Activated T-helper 2 cell treated with anti-CD3 and anti-CD28 coated beads, Interferon-gamma antibody, Interleukin-2, Interleukin-4, amounts not matched to agents 10 μg/mL and 5 μg/mL and 100 μg/mL, durations not matched to agents 14 hours and 24 hours and 36 hours (primary cell): ENCODE measurements at places on chromosomes 4 and X. TPM values are rescaled to one million over a fixed set of nuclear protein-coding genes. Genes with fewer than 3 reads are reported as not detected.
A peak's percentile ranks its signal among the peaks of the same experiment; 100 is the strongest.

GRCh38 chr4:108166441-108167315, 2.1 kb downstream of the LEF1 start:
- H3K36me3 ChIP-seq: peaks cover 27% of the 10 kb centered on the region
- peak; percentile 66 for DNase-seq
- H3K4me3 ChIP-seq: peak overlapping the region; percentile 97
- H3K27me3 ChIP-seq: peaks cover 22% of the 10 kb centered on the region
- peak overlapping the region; percentile 94 for H3K27ac ChIP-seq
- peaks cover 55% of the 10 kb centered on the region for H3K4me1 ChIP-seq

DNA sequence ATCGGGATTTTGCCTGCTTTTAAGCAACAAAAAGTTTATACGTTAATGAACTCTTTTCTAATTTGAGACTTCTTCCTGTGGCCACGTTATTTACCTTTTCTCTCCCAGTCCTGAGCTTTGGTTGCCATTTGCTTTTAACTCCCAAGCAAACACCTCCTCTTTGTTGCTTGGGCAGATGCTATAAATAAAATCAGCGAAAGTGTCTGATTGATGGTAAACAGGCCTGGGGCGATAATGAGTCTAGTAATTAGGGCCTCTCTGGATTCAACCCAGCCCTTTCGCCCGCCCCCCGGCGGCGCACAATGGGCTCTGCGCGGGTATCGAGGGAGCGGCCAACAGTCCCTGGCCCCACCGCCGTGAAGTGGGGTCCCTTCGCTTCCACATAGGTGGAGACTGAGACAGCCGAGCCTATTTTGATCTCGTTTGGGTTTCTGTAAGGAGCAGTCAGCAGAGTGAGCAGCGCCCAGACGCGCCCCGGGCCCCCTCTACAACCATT, 790 bp downstream of the CLGN start:
- no peak overlapping the region for H3K27ac ChIP-seq
- no peaks in the 10 kb centered on the region for H3K36me3 ChIP-seq

DNA sequence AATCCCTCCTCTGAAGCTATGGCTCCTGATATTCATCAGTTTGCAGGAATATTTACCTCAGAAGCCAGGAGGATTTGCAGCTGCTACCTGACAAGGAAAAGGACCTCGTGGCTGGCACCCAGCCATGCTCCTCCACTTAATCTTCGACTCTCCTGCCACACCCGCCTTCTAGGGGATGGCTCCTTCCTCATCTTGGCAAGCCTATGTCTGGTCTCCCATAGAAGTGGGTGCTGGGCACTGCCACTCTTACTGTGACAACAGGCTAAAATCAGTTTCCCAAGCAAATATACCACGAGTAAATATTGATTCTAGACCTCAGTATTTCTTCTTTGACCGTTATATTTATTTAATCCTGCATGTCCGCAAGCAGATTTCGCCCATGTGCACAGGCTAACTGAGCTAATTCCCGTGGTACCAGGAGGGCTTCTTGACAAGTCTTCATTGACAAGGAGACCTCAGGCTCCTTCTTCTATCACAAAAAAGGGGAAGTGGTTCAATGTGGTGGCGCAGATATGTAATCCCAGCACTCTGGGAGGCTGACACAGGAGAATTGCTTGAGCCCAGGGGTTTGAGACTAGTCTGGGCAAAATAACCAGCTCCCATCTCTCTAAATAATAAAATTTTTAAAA, 52.6 kb upstream of the DCTD start:
- no peaks in the 10 kb centered on the region for H3K36me3 ChIP-seq
- H3K27ac ChIP-seq: no peak overlapping the region
- H3K4me1 ChIP-seq: peaks cover 7% of the 10 kb centered on the region
- no peak for DNase-seq
- no peak overlapping the region for H3K4me3 ChIP-seq
- H3K27me3 ChIP-seq: peaks cover 30% of the 10 kb centered on the region

GRCh38 chrX:152819732-152820131, 10.8 kb downstream of the CETN2 start:
- peaks cover 2% of the 10 kb centered on the region for H3K27me3 ChIP-seq
- no peak for DNase-seq
- H3K27ac ChIP-seq: no peak overlapping the region
- peaks cover 8% of the 10 kb centered on the region for H3K4me1 ChIP-seq

DNA sequence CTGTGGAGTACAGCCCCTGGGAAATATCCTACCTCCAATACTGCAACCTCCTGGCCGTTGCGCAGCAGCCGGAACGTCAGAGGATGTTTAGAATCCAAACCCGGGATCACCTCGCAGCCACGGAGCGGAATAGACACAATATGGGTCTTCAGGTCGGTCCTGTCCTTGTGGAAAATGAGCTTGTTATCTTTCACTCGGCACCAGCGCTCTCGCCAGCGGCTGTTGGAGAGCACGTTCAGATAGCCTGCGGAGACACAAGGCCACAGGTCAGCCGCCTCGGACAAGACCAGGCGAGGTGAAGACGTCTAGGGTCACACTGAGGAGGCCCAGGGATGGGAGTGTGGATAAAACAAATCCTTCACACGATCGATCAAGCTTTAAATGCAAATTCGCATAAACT, 139.3 kb downstream of the AFAP1 start:
- no peak for DNase-seq
- H3K4me1 ChIP-seq: peaks cover 7% of the 10 kb centered on the region
- H3K27me3 ChIP-seq: no peaks in the 10 kb centered on the region
- H3K36me3 ChIP-seq: peaks cover 35% of the 10 kb centered on the region

DNA sequence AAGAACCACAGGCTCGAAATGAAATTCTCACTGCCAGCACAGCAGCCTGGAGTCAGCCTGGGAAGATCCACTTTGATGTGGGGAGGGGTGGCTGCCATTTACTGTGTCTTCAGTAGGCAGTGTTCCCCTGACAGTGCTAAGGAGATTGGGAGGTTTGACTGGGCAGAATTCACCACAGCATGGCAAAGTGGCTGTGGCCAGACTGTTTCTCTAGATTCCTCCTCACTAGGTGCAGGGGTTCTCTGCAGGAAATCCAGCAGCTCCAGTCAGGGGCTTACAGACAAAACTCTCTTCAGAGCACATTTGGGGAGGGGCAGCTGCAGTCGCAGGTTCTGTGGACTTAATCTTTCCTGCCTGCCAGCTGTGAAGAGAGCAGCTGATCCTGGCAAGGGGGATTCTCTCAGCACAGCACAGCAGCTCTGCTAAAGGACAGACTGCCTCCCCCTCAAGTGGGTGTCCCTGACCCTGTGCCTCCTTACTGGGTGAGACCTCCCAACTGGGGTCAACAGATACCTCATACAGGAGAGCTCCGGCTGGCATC, 1174.0 kb downstream of the RAPGEF2 start:
- no peaks in the 10 kb centered on the region for H3K27me3 ChIP-seq
- H3K36me3 ChIP-seq: no peaks in the 10 kb centered on the region
- H3K4me3 ChIP-seq: no peak overlapping the region
- DNase-seq: no peak

DNA sequence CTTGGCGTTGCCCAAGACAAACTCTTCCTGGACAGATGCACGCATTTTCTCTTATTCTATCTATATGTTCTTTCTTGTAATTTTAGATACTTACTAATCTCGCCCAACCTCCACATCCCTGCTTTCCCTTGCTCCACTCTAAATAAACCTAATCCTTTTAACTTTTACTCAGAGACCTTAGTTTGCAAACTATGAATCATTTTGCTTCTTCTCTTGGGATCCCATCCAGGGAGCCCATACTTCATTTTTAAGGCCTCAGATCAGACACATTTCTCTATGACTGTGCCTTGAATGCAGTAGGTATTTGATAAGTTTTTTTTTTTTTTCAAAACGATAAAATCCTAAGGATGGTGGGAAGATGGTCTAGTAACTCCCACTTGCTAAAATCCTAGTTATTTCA, 353.8 kb upstream of the HAND2 start:
- DNase-seq: no peak
- no peaks in the 10 kb centered on the region for H3K36me3 ChIP-seq
- peaks cover under 1% of the 10 kb centered on the region for H3K4me1 ChIP-seq
- no peaks in the 10 kb centered on the region for H3K27me3 ChIP-seq

- H3K27me3 ChIP-seq: no peaks in the 10 kb centered on the region
- H3K36me3 ChIP-seq: no peaks in the 10 kb centered on the region
- H3K4me1 ChIP-seq: peaks cover 10% of the 10 kb centered on the region
These were observed 51.2 kb downstream of the TBC1D14 start for GRCh38 chr4:6960628-6961412.

- no peak overlapping the region for H3K27ac ChIP-seq
- no peaks in the 10 kb centered on the region for H3K36me3 ChIP-seq
- H3K4me1 ChIP-seq: no peaks in the 10 kb centered on the region
- DNase-seq: no peak
- no peak overlapping the region for H3K4me3 ChIP-seq
- no peaks in the 10 kb centered on the region for H3K27me3 ChIP-seq
These were observed 301.2 kb downstream of the MAPK10 start for GRCh38 chr4:86058621-86059020.

DNA sequence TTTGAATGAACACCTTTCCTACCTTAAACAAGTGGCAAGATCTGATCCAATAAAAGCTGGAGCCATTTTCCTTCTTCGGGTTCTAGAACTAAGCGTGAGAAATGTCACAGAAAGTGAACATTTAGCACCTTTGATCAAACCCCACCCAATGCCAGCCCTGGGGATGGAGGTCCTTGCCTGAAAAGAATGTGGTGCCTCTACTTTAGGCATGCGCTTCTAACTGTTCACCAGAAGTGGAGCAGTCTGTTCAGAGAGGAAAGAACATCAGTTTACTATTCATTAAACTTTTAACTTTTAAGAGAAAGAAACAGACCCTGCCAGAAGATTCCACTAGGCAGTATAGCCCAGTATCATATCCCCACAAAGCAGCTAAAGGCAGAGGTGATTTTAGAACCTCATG, 75.9 kb downstream of the INTS12 start:
- no peaks in the 10 kb centered on the region for H3K4me1 ChIP-seq
- H3K4me3 ChIP-seq: no peak overlapping the region
- peaks cover 8% of the 10 kb centered on the region for H3K27me3 ChIP-seq
- no peak overlapping the region for H3K27ac ChIP-seq

GRCh38 chr4:52714597-52715254, 36.5 kb downstream of the ERVMER34-1 start:
- H3K4me1 ChIP-seq: peaks cover 44% of the 10 kb centered on the region
- H3K27me3 ChIP-seq: no peaks in the 10 kb centered on the region
- peaks cover 62% of the 10 kb centered on the region for H3K36me3 ChIP-seq
- H3K4me3 ChIP-seq: peak overlapping the region; percentile 93
- H3K27ac ChIP-seq: peak overlapping the region; percentile 94

DNA sequence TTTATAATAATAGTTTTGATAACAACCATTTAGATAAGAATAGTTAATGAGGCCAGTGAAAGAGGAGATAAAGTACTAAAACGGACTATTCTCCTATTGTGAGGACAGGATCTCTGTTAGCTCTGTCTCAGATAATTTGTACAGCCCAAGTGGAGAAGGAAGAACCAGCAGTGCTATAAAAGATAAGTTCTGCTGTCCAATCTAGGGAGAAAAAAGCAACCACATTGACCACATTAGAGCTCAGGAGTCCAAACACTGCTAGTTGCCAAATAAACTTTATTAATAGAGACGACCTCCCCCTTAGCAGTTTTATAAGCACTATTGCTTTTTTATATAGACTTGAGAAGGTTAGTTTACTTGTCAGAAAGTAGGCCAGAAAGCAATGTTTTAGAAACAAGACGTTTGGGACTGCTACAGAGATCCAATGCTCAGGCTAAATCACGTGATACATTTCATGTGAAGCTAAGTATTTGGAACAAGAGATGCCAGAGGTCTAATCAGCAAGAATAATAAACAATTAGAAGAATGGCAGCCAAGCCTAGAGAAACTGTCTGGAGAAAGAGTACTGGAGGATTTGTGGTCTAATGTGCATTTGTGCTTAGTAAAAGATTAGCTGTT, 15.9 kb downstream of the IL15 start:
- H3K27me3 ChIP-seq: peaks cover 4% of the 10 kb centered on the region
- no peaks in the 10 kb centered on the region for H3K4me1 ChIP-seq
- no peak overlapping the region for H3K27ac ChIP-seq
- H3K36me3 ChIP-seq: no peaks in the 10 kb centered on the region
- no peak overlapping the region for H3K4me3 ChIP-seq

The RNF4 gene
- 99.0 and 99.1 TPM in 2 replicates for total RNA-seq

The ATP1B4 gene
- total RNA-seq: not detected in 2 replicates

The GLUD2 gene
- total RNA-seq: 2.9 TPM in 2 replicates

The FGF13 gene
- not detected in 2 replicates for total RNA-seq

The CSTF2 gene
- 51.1 and 52.7 TPM in 2 replicates for total RNA-seq

The FATE1 gene
- total RNA-seq: not detected in 2 replicates

The PPP1R3F gene
- total RNA-seq: 7.9 and 10.1 TPM in 2 replicates

The PRDM5 gene
- total RNA-seq: 0.18 TPM in 1 of 2 replicates, not detected in the other
